Regular cardiac myocyte (primary cell): ENCODE measurements at places on chromosomes 1 and 21. TPM values are rescaled to one million over a fixed set of nuclear protein-coding genes. Genes with fewer than 3 reads are reported as not detected.

LIPI gene
- not detected in 2 replicates for total RNA-seq

ZNF695 gene
- 0.56 and 3.3 TPM in 2 replicates for total RNA-seq

OR2G6 gene
- total RNA-seq, result not detected in 2 replicates

F3 gene
- 6.7 and 51.6 TPM in 2 replicates for total RNA-seq

NPHS2 gene
- not detected in 2 replicates for total RNA-seq

ILDR2 gene
- under 0.01 TPM in 2 replicates for total RNA-seq

CACHD1 gene
- 2.7 and 3.4 TPM in 2 replicates for total RNA-seq

KCNJ9 gene
- total RNA-seq, result under 0.01 TPM in 1 of 2 replicates, not detected in the other

PLA2G2D gene
- not detected in 2 replicates for total RNA-seq

BCL2L15 gene
- under 0.01 TPM in 2 replicates for total RNA-seq

DMBX1 gene
- not detected in 2 replicates for total RNA-seq

RNF186 gene
- total RNA-seq, result not detected in 2 replicates

LMOD1 gene
- 3.1 and 25.7 TPM in 2 replicates for total RNA-seq

EMC1 gene
- total RNA-seq, result 82.9 and 83.0 TPM in 2 replicates

C1orf159 gene
- total RNA-seq, result 4.4 and 5.4 TPM in 2 replicates

ADIPOR1 gene
- total RNA-seq, result 131 and 140 TPM in 2 replicates

VHLL gene
- total RNA-seq, result 0.96 TPM in 1 of 2 replicates, not detected in the other

HSPB7 gene
- total RNA-seq, result 3.3 and 10.7 TPM in 2 replicates

CFAP141 gene
- total RNA-seq, result not detected in 2 replicates

ZNF593OS gene
- total RNA-seq, result 0.28 TPM in 1 of 2 replicates, not detected in the other

DAB1 gene
- total RNA-seq, result 0.28 TPM in 1 of 2 replicates, not detected in the other

OPRD1 gene
- total RNA-seq, result not detected in 2 replicates

CHIT1 gene
- not detected in 2 replicates for total RNA-seq

CNTN2 gene
- total RNA-seq, result under 0.01 TPM in 2 replicates

ZMYM4 gene
- 33.0 and 33.4 TPM in 2 replicates for total RNA-seq

SELP gene
- 0.19 and 1.4 TPM in 2 replicates for total RNA-seq

SPATA1 gene
- under 0.01 and 0.96 TPM in 2 replicates for total RNA-seq

TXNIP gene
- total RNA-seq, result 101 and 115 TPM in 2 replicates

CYYR1 gene
- under 0.01 and 0.56 TPM in 2 replicates for total RNA-seq

CFHR3 gene
- not detected in 2 replicates for total RNA-seq

OR2T2 gene
- total RNA-seq, result not detected in 2 replicates

CCDC185 gene
- total RNA-seq, result under 0.01 TPM in 1 of 2 replicates, not detected in the other

DMRTB1 gene
- not detected in 2 replicates for total RNA-seq

CRNN gene
- total RNA-seq, result not detected in 2 replicates

TRIM17 gene
- under 0.01 TPM in 1 of 2 replicates, not detected in the other for total RNA-seq

AQP10 gene
- 0.19 and 0.56 TPM in 2 replicates for total RNA-seq

S100A12 gene
- not detected in 2 replicates for total RNA-seq

TEX38 gene
- total RNA-seq, result not detected in 2 replicates

NAXE gene
- total RNA-seq, result 72.7 and 74.6 TPM in 2 replicates

A3GALT2 gene
- 0.28 TPM in 1 of 2 replicates, not detected in the other for total RNA-seq

AMY2A gene
- total RNA-seq, result not detected in 2 replicates

CYP4X1 gene
- total RNA-seq, result under 0.01 and 1.7 TPM in 2 replicates

C1orf52 gene
- total RNA-seq, result 14.6 and 16.3 TPM in 2 replicates

KRTAP6-3 gene
- total RNA-seq, result not detected in 2 replicates

VASH2 gene
- 0.28 TPM in 1 of 2 replicates, not detected in the other for total RNA-seq

TRMT1L gene
- 21.1 and 31.3 TPM in 2 replicates for total RNA-seq

FCN3 gene
- total RNA-seq, result not detected in 2 replicates
